ENCODE measurements at places on chromosomes 6 and 20.
A peak's percentile ranks its signal among the peaks of the same experiment; 100 is the strongest.

DNA sequence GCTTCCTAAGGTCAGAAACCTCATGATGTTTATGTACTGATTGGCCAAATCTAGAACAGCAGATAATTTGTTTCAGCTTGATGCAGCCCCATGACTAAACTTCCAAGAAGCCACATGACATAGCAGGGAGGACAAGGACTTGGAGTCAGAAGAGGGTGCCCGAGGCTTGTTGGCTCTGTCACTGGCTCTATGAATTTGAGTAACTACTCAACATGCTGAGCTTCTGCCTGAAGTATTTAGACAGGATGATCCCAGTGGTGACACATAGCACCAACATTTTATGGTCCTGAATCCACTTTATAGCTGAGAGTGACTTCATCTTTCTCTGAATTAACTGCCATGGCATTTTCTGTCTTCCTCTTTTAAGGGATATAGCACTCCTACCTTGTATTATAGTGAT, 13.5 kb upstream of the TBX18 start:
- no peak for DNase-seq

GRCh38 chr20:23200413-23200812, 114.3 kb upstream of the CD93 start:
- DNase-seq, result no peak

DNA sequence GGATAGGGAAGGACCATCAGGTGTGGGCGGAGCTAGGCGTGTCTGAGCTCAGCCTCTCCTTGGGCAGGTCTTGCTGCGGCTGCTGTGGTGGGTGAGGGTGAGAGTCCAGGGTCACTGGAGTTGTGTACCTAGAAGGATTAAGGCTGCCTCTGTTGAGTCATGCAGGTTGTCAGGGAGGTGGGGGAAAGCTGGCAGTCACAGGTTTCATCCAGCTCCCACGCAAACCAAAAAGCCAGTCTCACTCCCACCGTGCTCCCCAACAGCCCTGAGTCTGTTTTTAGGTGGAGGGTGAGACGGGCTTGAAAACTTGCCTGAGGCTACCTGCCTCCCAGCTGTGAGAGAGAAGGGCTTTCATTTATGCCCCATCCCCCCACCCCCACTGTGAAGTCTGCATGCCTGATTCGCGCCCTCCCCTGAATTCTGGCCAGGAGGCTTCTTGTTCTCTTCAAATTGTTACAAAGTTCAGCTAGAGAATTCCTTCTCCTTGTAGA, 161.5 kb downstream of the MYLK4 start:
- no peak for DNase-seq

GRCh38 chr6:135600086-135600702, 102.7 kb upstream of the AHI1 start:
- DNase-seq, result no peak

GRCh38 chr20:40686893-40687292, 2.1 kb downstream of the MAFB start:
- no peak for DNase-seq

DNA sequence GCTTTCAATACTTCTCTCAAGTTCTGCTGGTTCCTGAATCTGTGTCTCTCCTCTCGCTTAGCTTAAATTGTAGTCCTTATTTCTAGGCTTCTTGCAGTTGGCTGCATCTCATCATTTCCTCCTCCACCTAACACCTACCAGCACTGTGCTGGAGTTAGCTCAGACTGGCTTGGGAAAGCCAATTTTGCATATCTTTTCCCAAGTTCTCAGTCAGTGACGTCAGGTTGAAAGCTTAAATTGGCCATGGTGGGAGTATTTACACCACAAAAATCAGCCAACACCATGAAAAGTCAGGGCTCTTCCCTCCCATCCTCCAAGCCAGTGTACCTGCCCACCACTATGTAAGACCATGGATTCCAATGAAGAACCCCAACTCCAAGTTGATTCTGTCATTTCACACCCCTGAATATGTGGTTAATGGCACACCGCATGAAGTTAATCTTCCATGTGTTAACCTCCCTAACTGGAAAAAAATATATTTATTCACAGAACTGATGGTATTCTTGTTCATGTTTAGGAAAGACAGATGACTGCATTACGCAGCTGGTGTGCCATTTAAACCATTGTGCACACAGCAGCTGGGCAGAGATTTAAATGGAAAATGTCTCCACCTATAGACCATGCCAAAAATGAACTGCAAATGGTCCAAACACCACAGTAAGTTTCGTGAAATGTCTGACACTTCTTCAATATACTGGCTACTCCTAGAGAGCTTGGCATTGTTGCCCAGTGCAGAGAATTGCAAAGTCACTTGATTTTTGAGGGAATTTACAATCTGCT, 274.1 kb upstream of the MAP3K7 start:
- peak; percentile 21 for DNase-seq

- no peak for DNase-seq
These were observed 268.2 kb upstream of the SOX4 start for GRCh38 chr6:21325201-21325856.

DNA sequence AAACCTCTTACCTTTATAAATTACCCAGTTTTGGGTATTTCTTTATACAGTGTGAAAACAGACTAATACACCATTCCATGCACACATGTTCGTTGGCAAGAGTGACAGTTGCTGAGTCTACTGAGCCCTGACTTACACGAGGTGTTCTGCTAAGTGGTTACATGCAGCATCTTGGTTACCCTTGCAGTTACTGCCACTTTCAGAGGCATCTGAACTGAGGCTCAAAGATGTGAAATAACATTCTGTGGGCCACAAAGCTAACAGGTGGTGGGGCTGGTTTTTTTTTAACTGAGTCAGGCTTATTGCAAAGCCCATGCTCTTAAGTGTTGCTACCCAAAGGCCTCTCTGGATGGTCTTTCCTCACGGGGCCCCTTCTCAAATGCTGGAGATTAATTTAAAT, 54.4 kb upstream of the GTSF1L start:
- no peak for DNase-seq

DNA sequence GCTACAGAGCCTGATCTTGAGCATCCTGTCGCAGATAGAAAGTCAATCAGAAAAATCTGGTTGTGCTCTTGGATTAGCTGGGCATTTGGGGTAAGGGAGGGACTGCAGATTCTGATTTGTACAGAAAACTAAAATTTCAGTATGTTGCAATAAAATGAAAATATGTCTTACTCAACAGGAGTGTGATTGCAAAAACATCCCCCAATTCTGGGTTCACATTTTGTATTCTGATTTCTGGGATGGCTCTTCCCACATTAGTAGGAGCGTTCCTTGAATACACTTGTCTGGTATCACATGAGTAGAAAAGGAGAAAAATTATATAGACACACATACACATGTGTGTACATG, 40.5 kb downstream of the PANK2 start:
- peak; percentile 31 for DNase-seq

- no peak for DNase-seq
These were observed 158.8 kb downstream of the CDK19 start for GRCh38 chr6:110656492-110656891.

DNA sequence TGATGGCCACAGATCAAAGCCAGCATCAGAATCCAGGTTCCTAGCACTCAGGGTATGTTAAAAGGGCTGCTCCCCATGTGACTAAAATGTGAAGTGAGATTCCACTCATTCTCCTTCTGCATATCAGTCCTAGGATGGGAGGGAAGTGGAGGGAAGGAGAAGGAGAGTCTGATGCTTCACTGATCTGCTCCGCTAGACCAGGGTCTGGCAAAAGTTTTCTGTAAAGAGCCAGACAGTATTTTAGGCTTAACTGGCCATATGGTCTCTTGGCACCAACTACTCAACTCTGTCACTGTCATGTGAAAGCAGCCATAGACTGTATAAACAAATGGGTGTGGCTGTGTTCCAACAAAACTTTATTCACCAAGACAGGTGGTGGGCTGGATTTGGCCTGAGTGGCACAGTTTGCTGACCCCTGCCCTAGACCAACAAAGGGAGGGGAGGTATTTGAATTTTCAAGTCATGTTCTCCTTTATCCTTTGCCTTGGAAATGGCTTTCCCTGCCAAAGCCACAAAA, 22.6 kb downstream of the GHRH start:
- no peak for DNase-seq

GRCh38 chr6:89792881-89793280, 26.7 kb downstream of the MDN1 start:
- peak; percentile 23 for DNase-seq

DNA sequence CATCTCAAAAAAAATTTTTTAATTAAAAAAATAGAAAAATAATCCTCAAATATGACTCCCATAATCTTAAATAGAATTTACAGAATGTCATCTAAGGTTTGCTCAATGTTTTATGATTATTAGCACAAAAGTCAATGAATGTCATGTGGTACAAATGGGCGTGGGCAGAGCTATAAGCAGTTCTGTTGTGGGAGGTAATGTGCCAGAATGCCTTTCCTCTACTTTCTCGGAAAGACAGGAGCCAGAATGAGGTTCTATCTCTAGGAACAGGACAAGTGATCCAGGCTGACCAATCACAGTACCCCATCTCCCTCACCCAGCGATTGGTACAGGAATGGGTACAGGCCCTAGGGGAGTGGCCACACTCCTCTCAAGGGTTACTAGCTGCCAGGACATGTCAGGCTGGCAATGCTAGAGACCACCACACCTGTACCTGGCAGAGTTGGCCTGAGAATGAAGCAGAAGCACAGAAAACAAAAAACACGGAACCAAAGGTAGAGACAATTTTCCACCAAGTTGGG, 15.1 kb downstream of the RALGAPA2 start:
- no peak for DNase-seq

- DNase-seq, result no peak
These were observed 23.5 kb downstream of the TM9SF4 start for GRCh38 chr20:32132911-32133549.

GRCh38 chr6:136673571-136673970, 118.7 kb downstream of the MAP3K5 start:
- DNase-seq, result no peak

Measured in cardiac muscle cell (in vitro differentiated cells and primary cell).